ENCODE measurements at places on chromosomes 3 and 15.

DNA sequence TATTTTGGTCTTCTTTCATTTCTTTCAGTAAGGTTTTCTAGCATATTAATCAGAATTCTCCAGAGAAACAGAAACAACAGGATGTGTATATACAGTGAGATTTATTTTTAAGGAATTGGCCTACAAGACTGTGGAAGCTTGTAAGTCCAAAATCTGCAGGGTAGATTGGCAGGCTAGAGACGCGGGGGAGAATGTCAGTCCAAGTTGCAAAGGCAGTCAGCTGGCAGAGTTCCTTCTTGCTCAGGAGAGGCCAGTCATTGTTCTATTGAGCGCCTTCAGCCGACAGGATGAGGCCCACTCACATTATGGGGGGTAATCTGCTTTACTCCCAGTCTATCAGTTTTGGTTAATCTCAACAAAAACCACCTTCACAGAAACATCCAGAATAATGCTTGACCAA lies 133.4 kb upstream of the UBE3A start:
- no peak for DNase-seq

GRCh38 chr3:148331081-148331846 lies 366.4 kb upstream of the AGTR1 start:
- no peak for DNase-seq

DNA sequence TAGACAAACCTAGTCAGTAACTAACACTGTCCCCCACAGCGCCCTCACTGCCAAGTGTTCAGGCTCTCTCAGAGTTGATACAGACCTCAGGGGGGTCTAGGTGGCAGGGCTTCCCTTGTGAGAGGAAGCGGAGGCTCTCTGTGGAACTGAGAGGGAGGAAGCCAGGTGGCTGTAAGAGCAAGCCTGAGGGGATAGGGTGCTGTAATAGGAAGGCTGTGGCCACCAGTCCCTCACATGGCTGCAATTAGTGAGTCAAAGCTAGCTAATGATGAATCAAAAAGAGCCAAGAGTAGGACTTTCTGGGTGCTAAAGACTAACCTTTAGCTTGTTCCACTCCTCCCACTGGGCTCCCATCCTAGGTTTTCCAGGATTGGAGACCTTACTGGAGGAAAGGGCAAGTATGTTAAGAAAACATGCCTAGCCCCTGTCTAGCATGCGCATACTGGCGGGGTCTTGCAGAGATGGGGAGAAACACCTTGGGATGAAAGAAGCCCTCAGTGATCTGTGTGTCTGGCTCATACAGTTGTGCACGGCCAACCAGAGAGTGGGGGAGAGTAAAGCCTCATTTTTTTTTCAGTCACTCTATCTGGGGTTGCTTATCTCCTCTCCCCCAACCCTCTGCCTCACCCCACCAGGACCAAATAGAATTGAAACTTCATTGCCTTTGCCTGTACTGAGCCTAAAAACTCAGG lies 13.3 kb upstream of the SOX2 start:
- DNase-seq, result no peak

DNA sequence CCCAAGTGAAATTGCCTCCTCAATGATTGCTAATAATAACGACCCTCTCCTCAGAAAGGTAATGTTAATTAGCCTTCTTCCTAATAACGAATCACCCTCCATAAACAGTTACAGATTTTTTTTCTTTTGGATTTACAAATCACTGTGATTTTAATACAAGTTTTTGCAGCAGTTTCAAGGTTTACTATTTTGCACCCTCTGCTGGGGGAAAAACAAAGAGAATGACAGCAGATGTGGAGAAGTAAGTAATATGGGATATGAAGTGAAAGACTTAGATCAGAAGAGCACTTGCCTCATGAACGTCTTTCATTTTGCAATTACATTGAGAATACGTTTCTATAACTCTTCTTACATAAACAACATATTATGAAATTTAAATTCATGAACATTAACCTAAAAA lies 16.1 kb upstream of the CNTN3 start:
- no peak for DNase-seq

DNA sequence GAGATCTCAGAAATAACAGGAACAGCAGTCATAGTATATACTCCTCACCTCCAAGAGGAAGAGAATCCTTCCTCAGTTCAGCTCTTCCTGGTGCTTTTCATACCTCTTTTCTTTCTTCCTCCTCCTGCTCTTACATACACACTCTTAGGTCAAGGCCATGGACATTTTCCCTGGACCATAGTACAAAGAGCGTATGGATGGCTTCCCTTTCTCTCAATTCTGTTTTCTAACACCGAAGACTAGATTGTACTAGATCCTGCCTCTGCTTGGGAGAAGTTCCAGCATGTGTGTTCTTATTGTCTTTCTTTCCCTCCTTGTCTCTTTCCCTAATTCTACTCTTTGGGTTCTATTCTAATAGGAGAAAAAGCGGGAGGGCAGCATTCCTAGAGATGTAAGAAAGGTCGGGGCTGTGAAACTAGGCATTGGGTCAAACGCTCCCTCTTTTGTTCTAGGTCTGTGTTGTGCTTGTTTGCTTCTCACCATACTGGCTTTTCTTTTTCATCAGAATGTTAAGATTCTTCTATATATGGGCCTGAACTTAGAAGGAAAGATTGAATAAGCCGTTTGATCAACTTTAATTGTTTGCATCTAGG lies 77.4 kb downstream of the VPS8 start:
- DNase-seq, result no peak

DNA sequence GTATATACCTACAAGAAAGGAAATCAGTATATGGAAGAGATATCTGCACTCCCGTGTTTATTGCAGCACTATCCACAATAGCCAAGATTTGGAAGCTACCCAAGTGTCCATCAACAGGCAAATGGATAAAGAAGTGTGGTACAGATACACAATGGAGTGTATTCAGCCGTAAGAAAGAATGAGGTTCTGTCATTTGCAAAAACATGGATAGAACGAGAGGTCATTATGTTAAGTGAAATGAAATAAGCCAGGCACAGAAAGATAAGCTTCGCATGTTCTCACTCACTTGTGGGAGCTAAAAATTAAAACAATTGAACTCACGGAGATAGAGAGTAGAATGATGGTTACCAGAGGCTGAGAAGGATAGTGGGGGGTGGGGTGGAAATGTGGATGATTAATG lies 53.1 kb downstream of the FAM81A start:
- no peak for DNase-seq

DNA sequence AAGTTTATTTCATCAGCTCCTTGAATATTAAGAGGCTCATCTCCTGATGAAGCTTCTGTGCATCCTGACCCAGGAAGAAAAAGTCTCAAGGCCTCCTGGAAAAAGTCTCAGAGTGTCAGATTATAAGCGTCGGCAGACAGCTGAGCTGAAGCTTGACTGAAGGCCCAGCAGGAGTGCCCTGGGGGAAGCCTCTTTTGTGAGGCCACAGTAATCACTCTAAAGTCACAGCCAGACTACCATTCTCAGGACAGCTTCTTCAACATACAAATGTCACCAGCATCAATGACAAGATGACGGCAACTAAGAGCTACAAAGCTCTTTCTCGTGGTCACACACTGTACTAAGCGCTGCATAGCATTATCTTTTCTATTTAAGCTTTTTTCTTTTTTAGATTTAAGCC lies 72.7 kb upstream of the LRRN1 start:
- no peak for DNase-seq

- no peak for DNase-seq
Measured at GRCh38 chr3:122982216-122983185, 45.1 kb downstream of the SEMA5B start.

- no peak for DNase-seq
Measured at GRCh38 chr3:125401402-125401801, 26.3 kb upstream of the ZNF148 start.

- DNase-seq, result no peak
Measured at GRCh38 chr15:48422401-48422800, 91.2 kb downstream of the DUT start.

DNA sequence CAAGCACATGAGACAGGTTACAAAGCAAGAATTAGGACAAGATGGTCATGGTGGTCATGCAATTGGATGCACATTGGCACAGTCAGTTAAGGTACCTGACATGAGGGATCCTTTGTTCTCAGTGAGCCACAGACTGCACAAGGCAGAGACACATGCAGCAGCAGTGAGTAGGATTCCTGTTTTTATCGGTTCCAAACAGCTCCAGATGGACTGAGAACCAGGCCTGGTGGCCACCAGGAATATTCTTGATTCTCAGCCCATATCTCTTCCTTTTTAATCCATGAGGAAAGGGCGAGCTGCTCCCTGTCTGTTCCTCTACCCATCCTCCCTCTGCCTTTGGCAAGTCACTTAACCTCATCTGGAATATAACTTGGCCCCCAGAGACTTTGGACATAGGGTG lies 410.8 kb downstream of the GAP43 start:
- DNase-seq, result no peak

DNA sequence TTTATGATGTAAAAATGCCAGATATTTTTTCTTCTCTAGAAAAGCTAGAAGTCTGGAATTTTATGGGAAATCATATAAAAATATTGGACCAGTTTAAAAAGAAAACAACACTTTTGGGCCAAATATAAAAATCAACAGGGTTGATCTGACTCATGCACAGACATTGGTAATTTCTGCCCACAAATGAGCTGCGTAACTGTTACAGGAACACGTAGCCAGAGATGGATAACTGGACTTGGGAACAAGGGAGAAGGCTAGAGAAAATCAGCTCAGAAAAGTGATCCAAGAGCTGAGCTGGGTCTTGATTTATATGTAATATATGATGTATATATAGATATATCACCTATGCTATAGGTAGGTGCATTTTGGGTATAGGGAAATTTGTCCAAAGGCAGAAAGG lies 36.8 kb upstream of the NAALADL2 start:
- DNase-seq, result no peak

DNA sequence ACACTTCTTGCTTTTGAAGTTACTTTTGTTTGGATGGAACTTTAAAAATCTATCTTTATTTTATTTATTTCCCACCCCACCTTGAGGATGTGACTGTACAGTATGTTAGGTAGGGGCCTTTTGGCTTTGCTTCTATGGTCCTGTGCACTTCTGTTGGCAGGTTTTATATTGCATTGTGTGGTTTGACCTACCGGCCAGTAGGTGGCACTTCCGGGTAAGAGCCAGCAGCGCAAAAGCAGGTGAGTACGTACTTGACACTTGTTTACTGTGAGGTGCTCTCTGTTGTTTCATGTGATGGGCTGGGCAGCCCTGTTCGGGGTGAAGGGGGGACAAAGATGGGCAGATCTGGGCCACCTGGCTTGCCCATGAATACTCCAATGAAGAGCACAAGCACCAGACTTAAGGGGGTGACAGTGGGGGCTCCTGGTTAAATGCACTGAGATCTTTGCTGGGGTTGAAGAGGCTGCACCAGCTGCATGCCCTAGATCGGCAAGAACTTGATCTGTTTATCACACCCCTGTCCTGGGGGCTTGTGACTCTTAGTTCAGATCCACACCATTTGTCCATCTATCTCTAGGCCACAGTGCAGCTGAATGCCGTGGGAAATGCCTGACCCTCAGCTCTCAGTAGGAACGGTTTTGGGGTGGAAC lies 131.6 kb downstream of the NLGN1 start:
- no peak for DNase-seq

- no peak for DNase-seq
Measured at GRCh38 chr3:116029266-116029665, 406.0 kb downstream of the GAP43 start.
